ENCODE measurements at places on chromosomes 6 and 20.

GRCh38 chr6:8000636-8001035 is 63.6 kb downstream of the BLOC1S5 start:
- DNase-seq, result no peak

- DNase-seq, result no peak
Measured at GRCh38 chr20:19347943-19348456, 135.6 kb downstream of the SLC24A3 start.

DNA sequence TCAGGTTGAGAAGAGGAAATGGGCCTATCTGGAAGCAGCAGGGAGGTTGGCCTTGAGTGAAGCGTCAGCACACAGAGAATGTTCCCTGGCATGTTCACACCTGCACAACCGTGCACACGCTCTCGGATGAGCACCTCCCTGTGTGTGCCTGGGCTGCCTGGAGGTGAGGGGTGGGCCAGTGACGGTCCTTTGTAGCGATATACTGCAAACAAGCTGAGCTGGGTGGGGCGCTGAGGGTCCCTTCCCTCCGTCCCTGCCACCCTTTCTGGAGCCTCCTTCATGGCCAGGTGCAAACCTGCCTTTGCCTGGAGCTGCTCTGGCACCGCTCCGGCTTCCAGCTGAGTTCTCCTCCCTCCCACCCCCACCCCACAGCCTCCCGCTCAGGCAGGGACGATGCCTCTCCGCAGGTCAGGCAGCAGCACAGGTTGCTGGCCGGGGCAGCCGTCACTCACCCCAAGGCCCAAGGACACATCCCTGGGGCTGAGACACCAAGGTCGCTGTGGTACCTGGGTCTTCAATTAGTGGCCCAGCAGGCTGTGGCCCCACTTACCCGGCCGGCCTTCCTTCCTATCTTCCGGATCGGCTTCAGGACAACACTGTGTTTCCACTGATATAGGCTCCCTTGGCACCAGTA is 111.6 kb downstream of the ERMARD start:
- DNase-seq, result no peak

DNA sequence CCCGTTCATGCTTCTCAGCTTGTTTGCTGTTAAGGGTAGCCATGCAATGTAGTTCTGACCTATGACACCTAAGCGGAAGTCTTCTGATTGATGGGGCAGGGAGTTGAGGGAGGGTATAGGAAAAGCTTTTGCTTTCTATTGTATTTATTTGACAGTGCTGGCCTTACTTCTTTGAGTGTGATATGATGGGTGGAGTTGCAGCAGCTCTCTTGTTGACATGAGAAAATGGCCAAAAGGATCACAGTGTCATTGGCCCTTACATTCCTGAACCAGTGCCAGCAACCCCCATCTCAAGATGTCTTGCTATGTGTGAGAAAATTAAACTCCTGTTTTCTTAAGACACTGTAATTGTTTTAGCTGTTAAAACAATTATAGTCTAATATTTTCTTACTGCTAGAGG is 117.5 kb downstream of the SAMD5 start:
- no peak for DNase-seq

GRCh38 chr20:62652041-62652893 is 10.0 kb downstream of the SLCO4A1 start:
- peak; percentile 46 for DNase-seq

- DNase-seq, result no peak
Measured at GRCh38 chr20:58790454-58790853, 60.2 kb downstream of the GNAS-AS1 start.

DNA sequence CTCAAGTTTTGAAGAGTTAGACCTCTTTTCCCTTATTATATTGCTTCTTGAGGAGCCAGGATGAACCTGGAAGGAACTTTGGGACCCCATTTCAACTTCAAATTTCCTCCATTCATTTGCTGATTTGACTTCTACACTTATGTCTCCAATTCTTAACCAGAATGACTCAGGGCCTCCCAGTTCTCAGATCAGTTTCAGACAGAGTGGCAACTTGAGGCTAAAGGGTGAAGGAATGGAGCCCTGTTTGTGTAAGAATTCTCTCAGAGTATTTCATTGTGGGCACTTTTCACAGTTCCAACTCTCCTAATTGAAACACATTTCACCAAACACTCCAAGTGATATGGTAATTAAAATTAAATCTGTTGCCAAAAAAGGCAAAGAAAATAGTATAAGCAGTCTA is 109.0 kb upstream of the FLRT3 start:
- no peak for DNase-seq

GRCh38 chr6:54609981-54610380 is 236.6 kb upstream of the FAM83B start:
- DNase-seq, result no peak

GRCh38 chr20:33791959-33792597 is 19.1 kb upstream of the CHMP4B start:
- no peak for DNase-seq

DNA sequence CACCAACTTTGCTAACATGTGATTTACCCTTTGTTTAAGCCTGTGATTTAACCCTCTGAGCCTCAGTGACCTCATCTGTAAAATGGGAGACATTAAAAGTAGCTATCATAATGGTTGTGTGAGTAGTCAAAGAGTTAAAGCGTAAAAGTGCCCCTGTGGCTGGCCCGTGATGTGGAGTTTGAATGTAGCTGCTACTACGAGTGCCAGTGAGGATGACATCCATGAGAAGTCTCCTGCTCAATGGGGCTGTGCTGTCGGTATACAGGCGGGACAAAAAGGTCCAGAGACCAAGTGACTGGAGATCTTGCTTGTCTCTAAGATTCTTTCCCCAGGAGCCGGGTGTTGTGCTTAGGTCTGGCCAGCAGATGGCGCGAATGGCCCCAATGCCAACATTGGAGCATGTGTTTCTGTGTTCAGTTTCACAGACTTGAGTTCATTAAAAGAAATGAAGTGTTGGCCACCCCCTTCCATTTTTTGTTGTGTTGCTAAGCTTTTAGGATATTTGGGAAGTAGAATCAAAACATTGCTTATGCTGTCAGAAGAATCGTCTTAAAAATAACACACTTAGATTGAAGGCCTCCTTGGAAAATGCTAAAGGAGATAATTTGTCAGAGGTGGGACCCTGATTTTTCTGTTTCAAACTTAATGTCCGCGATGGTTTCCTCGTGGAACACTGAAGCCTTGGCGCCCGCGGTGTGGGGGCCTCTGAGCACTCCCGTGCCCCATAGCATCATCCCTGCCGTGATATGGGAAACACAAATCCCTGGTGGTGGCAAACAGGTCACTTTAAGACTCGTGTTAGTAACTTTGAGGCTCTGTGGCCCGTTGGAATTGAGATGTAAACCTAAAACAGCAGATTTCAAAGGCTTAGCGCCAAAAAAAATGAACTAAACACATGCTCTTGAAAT is 9.3 kb upstream of the RBM38 start:
- DNase-seq, result peak; percentile 53

DNA sequence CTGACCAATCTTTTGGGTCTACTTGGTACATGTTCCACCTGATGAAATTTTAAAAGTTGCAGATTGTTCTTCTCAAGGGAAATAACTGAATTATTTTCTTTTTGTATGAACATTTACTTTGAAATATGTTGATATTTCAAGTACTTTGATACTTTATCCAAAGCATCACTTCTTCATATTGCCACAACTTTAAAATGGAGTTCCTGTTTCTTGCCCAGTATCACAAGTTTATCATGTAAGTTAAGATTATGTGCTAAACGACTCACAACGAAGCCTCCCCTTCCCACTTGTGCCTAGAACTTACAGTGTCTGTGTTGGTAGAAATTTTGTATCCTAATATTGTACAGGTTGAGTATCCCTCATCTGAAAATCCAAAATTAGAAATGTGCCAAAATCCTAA is 108.4 kb downstream of the ARID1B start:
- DNase-seq, result no peak

DNA sequence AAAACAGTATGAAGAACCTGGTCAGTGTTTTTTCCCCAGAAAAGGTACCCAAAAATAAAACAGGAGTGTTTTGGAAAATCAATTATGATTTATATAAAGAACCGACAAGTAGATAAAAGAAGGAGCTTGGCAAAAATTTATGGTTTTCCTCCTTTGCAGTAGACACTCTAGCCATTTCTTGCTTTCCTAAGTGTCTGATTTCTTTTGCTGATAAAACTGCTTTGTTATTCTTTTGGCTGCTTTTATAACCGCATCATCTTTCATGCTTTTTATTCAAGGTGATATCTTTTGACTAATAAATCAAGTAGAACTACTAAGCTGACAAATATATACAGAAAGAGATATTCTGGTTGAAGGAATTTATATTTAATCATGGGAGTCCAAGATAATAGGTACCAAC is 16.6 kb downstream of the ATG5 start:
- DNase-seq, result no peak
